Left lobe of liver (tissue), 2 donors: ENCODE measurements at places on chromosomes 7 and 10.

DNA sequence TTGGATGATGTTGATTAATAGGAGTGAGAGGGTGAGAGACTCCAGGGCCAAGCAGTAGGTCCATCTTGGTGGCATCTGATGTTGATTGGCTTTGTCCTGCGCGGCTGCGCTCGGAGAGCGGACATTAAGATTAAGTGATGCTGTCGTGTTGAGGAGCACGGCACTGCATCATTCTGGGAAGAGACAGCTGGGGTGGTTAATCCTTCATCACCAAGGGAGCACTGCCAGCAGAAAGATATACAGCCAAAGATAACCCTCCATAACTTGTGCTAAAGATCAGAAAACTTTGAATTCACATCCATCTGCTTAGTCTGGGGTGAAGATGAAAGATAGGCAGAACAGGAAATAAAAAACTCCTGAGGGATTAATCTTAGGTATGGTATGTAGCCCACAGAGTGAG is 208.3 kb downstream of the LRMDA start:
- DNase-seq, result no peak

DNA sequence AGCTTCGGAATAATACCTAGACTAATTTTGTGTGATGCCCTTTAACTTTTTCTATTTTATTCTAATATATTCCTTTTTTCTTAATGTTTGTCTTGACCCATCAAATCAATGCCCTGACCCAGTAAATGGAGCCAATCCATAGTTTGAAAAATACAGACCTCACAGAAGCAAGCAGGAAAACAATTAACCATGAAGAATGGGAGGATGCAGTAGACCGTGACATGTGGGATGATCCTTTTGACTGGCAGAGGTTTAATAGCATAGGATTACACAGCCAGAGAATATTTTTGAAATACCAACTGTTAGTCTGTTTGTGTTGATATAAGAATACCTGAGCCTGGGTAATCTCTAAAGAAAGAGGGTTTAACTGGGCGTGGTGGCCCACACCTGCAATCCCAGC is 142.6 kb upstream of the NEBL start:
- DNase-seq, result no peak

- no peak for DNase-seq
These were observed 69.4 kb upstream of the FZD1 start for GRCh38 chr7:91194841-91195240.

DNA sequence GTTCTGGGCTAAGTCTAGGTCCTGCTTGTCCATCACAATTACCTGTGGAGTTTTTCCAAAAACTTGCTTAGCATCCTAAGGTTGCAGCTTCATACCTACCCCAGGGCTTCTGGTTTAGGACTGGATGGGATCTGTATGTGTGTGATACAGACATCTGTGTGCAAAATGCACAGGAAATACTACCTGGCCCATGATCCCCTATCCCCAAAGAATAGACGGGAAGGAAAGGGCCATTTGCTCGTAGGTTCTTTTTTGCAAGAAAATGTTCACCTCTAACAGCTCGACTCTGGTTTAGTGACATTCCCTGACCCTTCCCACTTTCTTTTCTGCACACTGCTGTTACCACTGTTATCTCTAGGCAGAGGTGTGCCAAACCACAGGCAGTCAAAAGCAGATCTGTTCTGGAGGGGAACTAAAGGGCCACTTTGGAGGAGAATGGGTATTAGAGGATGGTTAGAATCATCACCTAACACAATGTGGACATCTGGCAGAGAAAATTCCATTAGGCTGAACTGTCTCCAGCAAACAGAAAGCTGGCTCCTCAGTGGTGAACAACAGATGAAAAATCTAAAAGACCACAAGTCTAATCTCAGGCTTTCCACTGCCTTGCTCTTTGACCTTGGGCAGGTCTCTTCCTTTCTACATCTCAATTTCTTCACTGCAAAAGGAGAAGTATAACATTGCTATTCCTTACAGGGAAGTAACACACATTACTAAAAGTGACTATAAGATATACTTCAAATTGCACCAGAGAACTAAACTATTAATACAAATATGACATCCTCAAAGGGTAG is 107.4 kb downstream of the UBE2H start:
- DNase-seq, result no peak

GRCh38 chr10:28993861-28994260 is 295.0 kb upstream of the LYZL1 start:
- no peak for DNase-seq

- DNase-seq, result no peak
These were observed 269.0 kb downstream of the SNX10 start for GRCh38 chr7:26560526-26561256.

GRCh38 chr10:117860823-117861222 is 185.9 kb downstream of the RAB11FIP2 start:
- DNase-seq, result no peak

DNA sequence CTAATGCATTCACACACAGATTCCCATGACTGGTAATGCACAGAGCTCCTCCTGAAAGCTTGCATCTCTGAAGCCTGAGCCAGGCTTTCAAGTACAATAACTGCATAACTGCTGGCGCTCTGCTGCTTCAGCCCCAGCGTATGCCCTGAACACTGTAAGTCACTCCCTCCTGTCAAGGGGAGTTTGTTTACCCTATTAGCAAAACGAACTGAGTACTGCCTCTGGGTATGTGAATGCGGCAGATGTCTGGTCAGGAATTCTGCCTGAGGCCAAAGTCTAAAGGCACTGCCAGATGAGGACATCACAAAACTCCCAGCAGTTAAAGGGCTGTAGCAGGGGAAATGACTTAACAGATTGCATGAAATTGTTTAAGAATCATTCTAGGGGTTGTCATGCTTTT is 97.7 kb downstream of the NRCAM start:
- DNase-seq, result peak; percentile 58

DNA sequence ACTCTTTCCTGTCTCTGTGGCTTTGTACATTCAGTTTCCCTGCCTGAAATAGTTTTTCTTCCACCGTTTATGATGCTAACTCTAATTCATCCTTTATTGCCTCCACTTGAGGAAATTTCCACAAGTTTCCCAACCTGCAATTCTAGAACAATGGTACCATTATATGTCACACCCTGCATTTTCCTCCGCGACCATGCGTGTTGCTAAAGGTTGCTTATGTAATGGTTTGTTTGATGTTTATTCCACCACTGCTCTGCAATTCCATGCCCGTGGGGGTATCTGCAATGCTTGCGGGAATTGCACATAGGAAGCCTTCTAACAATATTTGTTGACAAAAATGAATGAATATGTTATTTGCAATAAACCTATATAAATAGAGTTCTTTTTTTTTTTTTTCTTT is 69.5 kb upstream of the ST8SIA6 start:
- DNase-seq, result no peak

GRCh38 chr10:4656576-4657194 is 169.3 kb upstream of the AKR1E2 start:
- no peak for DNase-seq

- DNase-seq, result no peak
These were observed 22.9 kb downstream of the H2AZ2 start for GRCh38 chr7:44824894-44825526.

DNA sequence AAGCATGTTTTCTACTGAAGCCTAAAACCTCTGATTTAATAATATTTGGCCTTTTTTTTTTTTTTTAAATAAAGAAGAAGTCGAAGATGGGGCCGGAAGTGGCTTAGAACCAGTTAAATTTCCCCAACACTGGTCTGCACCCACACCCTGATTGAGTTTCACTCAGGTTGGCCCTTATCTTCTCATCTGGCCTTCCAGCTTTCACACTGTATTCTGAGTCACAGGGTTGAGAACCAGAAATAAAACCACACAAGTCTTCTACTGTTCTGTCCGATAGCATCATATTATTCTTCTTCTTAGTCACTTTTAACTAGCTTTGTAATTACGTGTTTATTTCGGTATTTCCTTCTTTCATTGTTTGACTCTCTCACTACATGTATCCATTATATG is 9.9 kb downstream of the ZNF365 start:
- no peak for DNase-seq

- DNase-seq, result no peak
These were observed 7.3 kb upstream of the RET start for GRCh38 chr10:43069579-43069978.

GRCh38 chr7:112505495-112505894 is 24.7 kb downstream of the LSMEM1 start:
- DNase-seq, result no peak

DNA sequence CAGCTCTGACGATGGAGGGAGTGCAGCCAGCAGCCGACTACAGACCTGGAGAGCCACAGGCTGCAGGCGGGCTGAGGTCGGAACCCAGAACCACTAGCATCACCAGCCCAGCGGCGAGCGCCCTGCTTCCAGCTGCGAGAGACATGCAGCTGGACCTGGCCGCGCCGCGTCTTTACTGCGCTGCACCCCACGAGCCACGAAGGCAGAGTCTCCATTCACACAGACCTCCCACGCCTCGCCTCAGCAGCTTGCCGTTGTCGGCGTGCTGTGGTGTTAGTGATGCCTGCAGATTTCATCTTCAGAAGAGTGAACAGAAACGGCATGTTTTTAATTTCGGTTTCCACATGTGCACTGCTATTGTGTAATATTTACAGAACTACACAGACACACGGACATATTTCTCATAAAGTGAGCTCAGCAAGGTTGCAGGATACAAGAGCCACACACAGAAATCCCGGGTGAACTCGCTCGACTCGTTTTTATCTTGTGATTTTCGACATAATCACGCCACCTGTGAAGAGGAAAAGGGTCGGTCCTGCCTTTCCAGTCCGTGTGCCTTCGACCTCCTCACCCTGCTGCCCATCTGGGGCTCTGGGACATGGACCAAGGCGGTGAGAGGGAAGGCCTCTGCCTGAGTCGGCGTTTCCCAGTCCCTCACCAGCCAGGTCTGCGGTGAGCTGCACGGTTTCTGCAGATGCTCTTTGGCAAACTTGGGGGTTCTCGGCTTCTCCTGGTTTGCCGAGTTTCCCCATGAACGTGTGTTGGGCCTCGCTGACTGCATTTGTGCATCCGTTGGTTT is 252.2 kb downstream of the ELFN1 start:
- DNase-seq, result no peak

GRCh38 chr10:646118-646524 is 43.3 kb downstream of the DIP2C start:
- no peak for DNase-seq

DNA sequence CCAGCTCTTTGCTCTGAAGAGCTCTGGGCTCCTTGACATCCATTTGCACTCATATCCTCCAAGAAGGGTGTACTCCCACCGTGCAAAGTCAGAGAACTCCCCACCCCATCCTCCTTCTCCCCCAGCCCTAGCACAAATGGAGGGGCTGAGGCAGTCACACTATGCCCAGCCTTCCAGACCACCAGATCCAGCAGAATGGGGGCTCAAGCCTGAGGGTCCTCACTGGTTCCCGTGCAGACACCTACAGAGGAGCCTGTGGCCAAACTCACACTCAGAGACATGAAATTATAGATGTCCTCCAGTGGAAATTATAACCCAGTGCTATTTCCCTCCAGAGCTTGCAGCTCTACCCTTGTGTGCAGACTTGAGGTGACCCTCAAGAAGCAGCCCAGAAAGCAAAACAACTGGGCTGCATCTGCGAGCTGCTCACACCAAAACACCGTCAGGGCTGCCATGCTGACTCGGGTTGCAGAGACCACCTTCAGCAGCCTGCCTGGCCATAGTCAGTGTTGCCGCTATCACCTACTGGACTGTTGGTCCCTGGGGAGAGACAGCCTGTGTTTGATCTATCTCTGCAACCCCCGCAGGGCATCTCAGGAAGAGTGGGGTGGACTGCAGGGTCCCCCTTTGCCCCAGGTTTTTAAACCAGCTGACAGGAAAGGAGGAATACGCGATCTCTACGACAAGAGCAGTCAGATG is 7.4 kb downstream of the ZNF488 start:
- peak; percentile 29 for DNase-seq

DNA sequence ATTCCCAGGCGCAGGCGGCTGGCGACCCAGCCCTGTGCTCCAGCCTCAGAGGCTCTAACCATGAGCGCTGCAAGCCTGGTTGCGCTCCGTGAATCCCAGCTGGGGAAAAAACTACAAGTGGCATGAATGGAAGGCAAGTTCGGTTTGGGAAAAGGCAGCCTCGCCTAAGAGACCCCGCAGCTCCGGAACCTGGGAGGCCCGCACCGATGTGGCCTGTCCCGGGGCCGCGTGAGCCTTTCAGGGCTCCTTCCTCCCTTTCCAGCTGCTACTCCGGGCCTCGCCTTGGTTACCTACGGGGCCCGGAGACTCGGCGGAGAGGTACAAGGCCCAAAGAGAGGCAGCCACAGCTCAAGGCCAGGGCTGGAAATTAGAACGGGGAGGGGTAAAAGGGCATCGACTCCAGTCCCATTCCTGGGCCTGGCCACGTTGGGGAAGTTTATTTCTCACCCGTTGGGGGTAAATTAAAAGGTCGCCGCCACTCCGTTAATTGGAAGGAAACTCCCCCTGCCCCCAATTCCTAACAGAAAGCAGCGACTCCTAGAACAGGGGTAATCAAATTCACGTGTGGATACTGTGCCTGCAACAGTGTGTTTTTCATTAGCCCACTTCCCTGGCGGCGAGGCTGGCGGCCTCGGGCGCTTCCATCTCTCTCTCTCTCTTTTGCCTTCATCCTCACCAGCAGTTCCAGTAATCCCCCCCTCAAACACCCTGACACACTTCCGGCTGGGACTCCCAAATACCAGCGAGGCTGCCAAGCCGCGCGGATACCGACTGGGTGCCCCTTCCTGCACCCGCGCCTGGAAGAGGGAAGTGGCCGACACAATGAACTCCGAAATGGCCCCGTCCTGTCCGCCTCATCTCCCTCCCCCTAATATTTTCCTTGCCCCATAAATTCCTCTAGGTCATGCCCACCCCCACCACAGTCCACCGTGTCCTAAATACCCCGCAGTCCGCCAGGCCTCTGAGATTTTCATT is 1.5 kb upstream of the HOXA9 start:
- no peak for DNase-seq

GRCh38 chr10:92972066-92972870 is 88.3 kb upstream of the CYP26C1 start:
- DNase-seq, result no peak

GRCh38 chr7:121313793-121314676 is 14.8 kb upstream of the WNT16 start:
- DNase-seq, result no peak

DNA sequence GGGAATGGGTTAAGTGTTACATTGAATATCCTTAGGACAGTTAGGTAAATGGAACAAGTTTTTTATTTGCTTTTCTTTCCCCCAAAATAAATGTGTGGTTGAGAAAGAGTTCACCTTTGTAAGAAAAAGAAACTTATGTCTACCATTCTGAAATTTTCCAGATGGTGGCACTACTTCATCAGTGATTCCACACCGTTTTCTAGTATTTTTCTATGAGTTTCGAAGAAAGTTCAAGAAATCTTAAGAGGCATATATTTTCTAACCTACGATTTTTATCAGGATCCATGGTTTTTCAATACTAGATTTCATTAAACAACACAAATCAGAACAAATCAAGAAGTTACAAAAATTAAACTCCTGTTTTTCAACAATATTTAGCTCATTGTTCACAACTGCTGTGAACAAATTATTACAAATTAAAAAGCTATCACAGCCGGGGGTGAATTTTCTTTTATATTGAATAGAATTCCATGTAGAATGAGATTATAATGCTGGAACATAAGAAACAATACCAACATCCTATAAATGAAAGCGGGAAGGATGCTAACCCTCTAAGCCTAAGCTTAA is 163.1 kb upstream of the NPVF start:
- no peak for DNase-seq
